CD4-positive, alpha-beta T cell treated with Interleukin-10 for 1 hour (primary cell): ENCODE measurements at places on chromosomes 4 and X.
A peak's percentile ranks its signal among the peaks of the same experiment; 100 is the strongest.

DNA sequence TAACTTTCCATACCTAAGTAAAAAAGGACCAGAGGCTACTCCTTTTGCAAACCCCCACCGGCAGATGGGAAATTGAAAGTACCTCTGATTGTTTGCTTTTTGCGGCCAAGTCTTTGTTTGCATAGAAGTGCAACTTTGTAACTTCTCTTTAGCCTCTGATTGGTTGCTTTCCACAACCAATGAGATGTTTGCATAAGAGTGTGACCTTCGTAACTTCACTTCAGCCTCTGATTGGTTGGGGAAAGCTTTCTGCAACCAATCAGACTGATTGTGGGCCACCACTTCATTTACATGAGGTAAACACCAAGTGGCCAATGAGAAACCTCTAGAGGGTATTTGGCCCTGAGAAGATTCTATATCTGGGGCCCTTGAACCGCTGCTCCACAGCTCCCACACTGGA lies 48.8 kb upstream of the PGRMC1 start:
- no peak for DNase-seq

DNA sequence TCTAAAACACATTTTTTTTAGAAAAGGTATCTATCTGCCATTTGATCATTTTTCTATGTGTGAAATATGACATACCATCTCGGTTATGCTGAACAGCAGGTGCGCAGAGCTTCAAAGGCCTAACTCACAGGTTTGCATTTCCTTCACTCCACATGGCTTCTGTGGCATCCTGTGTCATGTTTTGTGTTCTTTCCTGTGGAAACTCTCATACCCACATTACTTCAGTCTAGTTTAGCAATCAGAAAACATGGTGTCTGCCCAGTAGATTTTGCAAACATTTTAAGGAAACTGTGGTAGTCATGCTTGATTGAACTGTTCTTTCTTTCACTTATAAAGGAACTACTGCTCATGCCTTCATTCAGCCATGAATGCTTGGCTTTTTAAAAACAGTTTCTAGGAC lies 11.3 kb upstream of the ARAP2 start:
- peak; percentile 84 for DNase-seq

GRCh38 chrX:46710927-46711623 lies 47.8 kb downstream of the SLC9A7 start:
- no peak for DNase-seq

- no peak for DNase-seq
These were observed 98.8 kb upstream of the CLNK start for GRCh38 chr4:10783351-10783750.

- no peak for DNase-seq
These were observed 584.6 kb downstream of the PRR32 start for GRCh38 chrX:127404161-127404560.
